ENCODE measurements at places on chromosomes 6 and 20. TPM values are rescaled to one million over a fixed set of nuclear protein-coding genes. Genes with fewer than 3 reads are reported as not detected.

- no peak for DNase-seq
Measured at GRCh38 chr6:145241039-145241438, 494.3 kb downstream of the EPM2A start.

The POM121L2 gene
- not detected for total RNA-seq

GRCh38 chr20:14647016-14647415 is 309.6 kb upstream of the FLRT3 start:
- no peak for DNase-seq

GRCh38 chr6:56382416-56382940 is 135.1 kb upstream of the COL21A1 start:
- DNase-seq, result no peak

GRCh38 chr6:109052852-109053251 is 41.8 kb downstream of the SESN1 start:
- no peak for DNase-seq

The BTNL2 gene
- total RNA-seq, result not detected

The PHF1 gene
- total RNA-seq, result 52.2 TPM

The BPIFA3 gene
- total RNA-seq, result not detected

The LPA gene
- total RNA-seq, result not detected

The SLC22A3 gene
- total RNA-seq, result 1.0 TPM

- DNase-seq, result no peak
Measured at GRCh38 chr6:64347411-64347810, 711.8 kb downstream of the PHF3 start.

DNA sequence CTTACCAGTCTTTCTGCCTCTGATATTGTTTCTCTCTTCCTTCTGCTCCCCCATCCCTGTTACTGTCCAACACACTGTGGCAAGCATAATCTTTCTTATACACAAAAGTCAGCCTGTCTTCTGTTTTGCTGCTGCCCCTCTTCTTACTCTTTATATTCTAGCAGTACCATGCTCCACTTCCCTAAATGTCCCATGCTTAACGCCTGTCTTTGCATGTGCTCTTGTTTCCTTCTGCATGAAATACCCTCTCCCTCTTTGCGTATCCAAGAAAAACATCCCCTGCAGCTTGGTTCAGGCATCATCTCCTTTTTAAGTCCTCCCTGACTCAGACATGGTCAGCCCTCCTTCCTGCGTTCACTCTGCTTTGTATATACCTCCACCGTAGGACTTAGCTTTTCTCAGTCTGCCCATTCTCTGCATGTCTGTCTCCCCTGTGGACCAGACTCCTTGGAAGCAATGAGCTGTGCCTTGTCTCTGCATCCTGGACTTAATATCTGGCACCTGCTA is 103.9 kb downstream of the CTNNBL1 start:
- DNase-seq, result no peak

The CAGE1 gene
- not detected for total RNA-seq

- no peak for DNase-seq
Measured at GRCh38 chr6:147087641-147088040, 116.6 kb upstream of the STXBP5 start.

- no peak for DNase-seq
Measured at GRCh38 chr20:13336308-13337089, 115.4 kb downstream of the ISM1 start.

DNA sequence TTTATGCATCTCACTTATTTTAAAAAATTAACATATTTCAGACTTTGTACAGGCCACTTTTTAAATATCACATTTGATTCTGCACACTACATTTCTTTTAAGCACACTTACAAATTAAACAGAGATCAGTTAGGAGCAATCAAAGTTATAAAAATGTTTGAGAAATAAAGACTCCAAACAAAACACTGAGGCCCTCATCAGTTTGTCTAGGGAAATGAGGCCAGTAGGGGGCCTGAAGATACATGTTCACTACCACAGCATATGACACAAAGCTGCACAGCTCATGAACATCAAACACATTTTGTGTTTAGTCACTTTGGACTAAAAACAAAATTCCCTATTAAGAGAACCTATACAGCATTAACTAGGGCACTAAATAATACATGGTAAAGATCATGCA is 180.5 kb downstream of the PDE7B start:
- DNase-seq, result no peak

GRCh38 chr6:170403451-170403850 is 96.9 kb downstream of the FAM120B start:
- DNase-seq, result no peak

DNA sequence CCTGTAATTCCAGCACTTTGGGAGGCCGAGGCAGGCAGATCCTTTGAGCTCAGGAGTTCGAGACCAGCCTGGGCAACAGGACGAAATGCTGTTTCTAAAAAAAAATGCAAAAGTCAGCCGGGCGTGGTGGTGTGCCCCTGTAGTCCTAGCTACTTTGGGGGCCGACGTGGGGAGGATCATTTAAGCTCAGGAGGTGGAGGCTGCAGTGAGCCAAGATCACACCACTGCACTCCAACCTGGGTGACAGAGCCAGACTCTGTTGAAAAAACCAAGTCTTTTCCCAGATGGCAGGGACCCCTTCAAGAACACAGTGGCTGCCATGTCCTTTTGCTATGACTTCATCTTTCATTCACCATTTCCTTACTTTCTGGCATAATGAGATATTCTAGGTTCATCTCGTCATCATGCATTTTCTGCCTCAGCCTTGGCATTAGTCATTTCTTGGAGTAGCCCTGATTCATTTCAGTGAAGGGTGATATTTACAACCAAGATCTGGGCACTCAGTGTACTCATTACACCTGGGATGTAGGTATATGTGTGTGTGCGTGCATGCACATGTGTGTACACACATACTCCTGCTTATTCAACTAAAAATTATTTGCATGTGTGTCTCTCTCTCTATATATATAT is 61.4 kb upstream of the TOX2 start:
- DNase-seq, result no peak

The IMPG1 gene
- not detected for total RNA-seq

The C6orf141 gene
- 0.41 TPM for total RNA-seq
